Dorsolateral prefrontal cortex (tissue), 122 donors: ENCODE measurements at places on chromosomes 7 and 10.

GRCh38 chr10:121154310-121154709, 303.1 kb downstream of the WDR11 start:
- no peak for DNase-seq

DNA sequence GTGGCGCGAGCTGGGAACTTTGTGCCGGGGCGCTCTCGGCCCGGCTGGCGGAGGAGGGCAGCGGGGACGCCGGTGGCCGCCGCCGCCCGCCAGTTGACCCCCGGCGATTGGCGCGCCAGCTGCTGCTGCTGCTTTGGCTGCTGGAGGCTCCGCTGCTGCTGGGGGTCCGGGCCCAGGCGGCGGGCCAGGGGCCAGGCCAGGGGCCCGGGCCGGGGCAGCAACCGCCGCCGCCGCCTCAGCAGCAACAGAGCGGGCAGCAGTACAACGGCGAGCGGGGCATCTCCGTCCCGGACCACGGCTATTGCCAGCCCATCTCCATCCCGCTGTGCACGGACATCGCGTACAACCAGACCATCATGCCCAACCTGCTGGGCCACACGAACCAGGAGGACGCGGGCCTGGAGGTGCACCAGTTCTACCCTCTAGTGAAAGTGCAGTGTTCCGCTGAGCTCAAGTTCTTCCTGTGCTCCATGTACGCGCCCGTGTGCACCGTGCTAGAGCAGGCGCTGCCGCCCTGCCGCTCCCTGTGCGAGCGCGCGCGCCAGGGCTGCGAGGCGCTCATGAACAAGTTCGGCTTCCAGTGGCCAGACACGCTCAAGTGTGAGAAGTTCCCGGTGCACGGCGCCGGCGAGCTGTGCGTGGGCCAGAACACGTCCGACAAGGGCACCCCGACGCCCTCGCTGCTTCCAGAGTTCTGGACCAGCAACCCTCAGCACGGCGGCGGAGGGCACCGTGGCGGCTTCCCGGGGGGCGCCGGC, 870 bp downstream of the FZD1 start:
- peak; percentile 32 for DNase-seq

- DNase-seq: no peak
Measured at GRCh38 chr10:132559538-132559937, 22.0 kb downstream of the INPP5A start.

DNA sequence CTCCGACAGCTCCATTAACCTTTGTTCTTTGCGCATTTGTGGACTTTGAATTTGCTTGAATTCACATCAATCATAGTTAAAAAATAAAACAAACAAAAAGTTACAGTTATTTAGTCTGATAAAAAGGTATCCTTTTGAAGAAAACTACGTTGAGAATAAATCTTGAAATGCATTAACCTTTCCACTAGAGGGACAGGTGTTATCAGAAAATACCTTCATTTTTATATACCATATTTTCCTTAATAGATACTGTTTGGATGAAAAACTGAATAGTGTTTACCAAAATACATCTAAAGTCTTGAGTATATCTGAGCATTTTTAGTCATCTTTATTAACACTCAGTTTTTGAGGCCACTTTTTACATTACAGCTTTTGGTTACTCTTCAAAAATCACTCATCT, 371.9 kb downstream of the ZWINT start:
- no peak for DNase-seq

GRCh38 chr10:91969297-91969696, 45.7 kb downstream of the BTAF1 start:
- DNase-seq: no peak

DNA sequence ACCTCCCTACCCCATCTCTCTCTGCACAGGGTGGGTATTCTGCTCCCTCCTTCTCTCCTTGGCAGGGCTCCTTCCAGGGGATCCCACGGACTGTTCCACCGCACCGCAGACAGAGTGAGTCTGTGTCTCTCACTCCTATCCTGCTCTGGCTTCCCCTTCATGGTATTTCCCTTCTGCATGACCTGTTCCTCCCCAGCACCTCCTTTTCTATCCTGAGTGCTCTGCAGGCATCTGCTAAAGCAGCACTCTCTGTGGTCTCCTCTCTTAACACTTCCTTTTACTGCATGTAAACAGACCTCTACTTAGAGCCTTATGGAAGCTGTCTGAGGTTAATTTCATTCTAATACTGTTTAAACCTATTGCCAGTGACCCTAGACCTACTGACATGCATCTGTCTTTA, 171.5 kb downstream of the CCSER2 start:
- no peak for DNase-seq

GRCh38 chr10:29140151-29140550, 148.7 kb upstream of the LYZL1 start:
- DNase-seq: no peak

GRCh38 chr10:84478151-84478550, 149.8 kb downstream of the CCSER2 start:
- no peak for DNase-seq

DNA sequence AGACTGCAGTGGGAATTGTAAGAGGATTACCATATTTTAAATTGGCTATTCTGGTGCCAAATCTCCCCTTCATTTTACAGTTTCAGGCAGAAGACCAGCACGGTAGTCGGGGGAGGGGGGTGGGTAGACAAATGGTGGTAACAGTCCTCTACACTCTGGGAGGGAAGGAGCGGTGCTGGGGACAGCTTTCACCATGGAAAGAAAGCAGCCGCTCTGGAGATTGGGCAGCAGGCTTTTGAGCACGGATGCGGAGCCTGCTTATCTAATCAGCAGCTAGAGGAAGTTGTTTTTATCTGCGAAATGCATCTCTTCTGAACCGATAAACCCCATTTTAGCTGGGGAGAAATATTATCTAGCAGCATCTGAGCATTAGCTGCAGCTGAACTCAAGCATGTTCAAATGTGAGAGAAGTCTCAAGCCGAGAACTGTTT, 28.7 kb downstream of the IKZF1 start:
- DNase-seq: no peak

DNA sequence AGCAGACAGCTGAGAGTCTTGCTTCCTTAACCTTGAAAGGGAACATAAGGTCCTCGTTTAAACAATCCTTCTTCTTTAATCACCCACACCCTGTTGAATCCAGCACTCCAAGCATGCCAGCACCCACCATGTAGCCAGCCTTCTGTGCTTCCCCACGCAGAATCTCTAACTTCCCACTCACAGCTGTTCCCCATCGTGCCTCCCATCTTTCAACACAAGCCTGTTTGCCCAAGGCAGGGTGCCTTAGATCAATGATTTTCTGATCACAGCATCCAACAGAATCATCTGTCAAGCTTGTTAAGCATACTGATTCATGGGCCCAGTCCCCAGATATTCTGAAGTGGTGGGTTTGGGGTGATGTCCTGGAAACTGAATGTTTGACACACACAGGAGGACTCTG, 530.8 kb downstream of the SH2D4B start:
- no peak for DNase-seq

- DNase-seq: no peak
Measured at GRCh38 chr10:35607475-35608327, 2.6 kb downstream of the GJD4 start.

GRCh38 chr7:155871211-155871610, 58.9 kb upstream of the SHH start:
- no peak for DNase-seq

- DNase-seq: no peak
Measured at GRCh38 chr10:46539596-46540411, 16.7 kb downstream of the GPRIN2 start.

DNA sequence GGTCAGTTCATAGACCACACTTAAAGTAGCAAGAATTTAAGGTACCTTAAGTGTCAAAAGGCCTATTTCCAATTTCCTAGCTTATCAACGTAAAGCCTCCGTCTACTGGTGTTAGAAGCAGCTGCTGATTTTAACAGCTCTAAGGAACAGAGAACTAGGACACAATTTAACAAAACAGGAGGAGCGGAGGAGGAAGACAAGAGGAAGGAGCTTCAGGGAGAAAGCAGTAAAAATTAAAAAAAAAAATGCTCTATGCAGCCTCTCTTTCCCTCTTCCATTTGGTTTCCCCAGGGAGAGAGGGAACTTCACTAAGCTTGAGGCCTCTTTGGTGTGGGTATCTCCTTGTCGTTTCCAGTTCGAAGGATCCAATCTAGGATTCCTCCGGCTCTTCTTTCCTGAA, 22.7 kb downstream of the ARHGAP21 start:
- no peak for DNase-seq

GRCh38 chr7:136228171-136228570, 251.0 kb upstream of the MTPN start:
- no peak for DNase-seq

GRCh38 chr10:75542906-75543305, 111.5 kb downstream of the LRMDA start:
- DNase-seq: no peak

DNA sequence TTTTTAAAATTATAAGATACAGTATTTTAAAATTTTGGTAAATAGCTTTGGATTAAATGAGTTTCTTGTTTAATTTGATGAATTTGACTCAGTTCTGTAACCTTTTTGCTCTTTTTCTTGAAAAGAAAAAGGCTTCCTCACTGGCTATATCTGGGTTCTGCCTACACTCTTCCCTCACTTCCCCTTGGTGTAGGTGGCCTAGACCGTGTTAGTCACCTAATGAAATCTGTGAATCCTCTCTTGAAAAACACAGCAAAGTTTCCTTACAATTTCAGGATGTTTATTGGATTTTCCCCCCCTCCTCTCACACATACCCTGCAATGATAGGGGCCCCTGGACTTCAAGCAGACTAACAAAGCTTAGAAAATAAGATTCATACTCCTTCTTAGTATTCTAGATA, 231.6 kb downstream of the ADK start:
- no peak for DNase-seq

DNA sequence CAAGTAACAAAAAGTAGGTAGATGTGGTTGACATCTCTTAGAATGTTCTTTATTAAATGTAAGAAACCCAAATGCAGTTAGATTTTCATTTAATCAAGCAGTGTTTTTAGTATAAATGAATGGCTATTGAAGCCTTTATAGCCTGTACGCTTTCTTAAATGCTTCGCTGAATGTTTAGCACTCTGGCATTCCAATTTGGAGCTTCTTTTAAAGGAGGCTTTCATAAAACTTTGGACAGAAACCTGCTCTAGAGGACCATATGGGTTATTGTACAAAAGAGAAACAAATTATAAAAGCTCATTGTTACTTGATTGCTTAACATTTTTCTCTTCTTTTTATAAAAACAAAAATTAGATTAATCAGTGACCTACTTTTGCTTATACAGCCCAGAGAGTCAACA, 59.5 kb downstream of the KCND2 start:
- no peak for DNase-seq

- DNase-seq: no peak
Measured at GRCh38 chr10:85621562-85621961, 745.0 kb downstream of the GRID1 start.

DNA sequence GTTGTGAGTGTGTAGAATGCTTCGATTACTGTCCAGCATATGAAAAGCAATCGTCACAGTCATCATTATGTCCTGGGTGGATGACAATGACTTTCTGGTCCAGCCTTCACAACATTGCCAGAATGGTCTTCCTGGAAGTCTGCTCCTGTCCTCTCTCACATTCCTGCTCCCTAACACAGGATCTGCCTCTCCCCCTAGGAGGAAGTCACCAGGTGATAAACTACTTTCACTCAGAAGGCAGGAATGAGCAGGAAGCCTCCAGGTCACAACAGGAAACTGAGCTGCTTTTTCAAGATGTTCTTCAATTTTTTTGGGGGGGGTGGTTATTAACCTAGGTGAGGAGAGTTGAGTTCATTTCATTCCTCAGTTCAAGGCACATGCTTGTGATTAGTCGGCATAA, 13.6 kb upstream of the GPNMB start:
- DNase-seq: no peak

DNA sequence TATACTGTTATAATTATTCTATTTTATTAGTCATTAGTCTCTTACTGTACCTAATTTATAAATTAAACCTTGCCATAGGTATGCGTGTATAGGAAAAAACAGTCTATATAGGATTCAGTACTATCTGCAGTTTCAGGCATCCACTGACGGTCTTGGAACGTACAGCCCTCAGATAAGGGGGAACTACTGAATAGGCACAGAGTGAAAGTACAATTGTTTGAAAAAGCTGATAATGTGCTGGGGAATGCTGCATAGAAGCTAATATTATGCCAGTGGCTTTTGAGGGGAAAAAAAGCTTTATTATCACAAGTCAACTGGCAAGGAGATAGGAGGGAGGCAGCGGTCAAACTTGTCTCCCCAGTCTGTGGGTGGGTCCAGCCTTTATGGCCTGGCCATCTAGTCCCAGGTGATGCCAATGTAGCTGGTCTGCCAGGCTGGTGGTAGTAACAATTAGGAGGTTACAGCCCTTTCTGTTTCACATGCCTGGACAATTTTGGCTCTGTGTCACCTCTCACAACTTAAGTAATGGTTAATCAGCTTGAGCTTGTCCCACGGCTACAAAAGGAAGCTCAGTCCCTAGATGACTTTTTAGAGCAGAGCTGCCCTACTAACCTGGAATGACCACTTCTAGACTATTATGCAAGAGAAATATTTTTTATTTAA, 8.3 kb upstream of the FMC1 start:
- no peak for DNase-seq

DNA sequence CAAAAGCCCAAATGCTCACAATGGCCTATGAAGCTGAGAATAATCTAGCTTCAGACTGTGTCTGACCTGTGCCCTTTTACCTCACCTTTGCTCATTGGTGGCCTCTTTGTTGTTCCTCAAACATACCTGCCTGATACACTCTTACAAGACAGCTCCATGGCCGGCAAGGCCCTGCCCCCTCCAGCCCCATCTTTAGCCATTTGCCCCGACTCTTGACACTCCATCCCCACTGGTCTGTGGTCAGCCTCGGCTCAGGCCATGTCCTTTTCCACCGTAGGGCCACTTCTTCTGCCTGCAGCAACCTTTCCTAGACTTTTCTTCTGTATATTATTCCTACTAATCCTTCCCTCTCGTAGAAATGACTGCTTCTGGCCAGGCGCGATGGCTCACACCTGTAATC, 265.2 kb downstream of the RPS24 start:
- no peak for DNase-seq

- DNase-seq: no peak
Measured at GRCh38 chr7:99383791-99384370, 9.4 kb downstream of the ARPC1B start.

GRCh38 chr7:125122173-125122572, 192.5 kb upstream of the POT1 start:
- DNase-seq: no peak

- no peak for DNase-seq
Measured at GRCh38 chr7:51023547-51023946, 240.9 kb upstream of the GRB10 start.
